ENCODE measurements at places on chromosomes 2 and 18.
A peak's percentile ranks its signal among the peaks of the same experiment; 100 is the strongest.

DNA sequence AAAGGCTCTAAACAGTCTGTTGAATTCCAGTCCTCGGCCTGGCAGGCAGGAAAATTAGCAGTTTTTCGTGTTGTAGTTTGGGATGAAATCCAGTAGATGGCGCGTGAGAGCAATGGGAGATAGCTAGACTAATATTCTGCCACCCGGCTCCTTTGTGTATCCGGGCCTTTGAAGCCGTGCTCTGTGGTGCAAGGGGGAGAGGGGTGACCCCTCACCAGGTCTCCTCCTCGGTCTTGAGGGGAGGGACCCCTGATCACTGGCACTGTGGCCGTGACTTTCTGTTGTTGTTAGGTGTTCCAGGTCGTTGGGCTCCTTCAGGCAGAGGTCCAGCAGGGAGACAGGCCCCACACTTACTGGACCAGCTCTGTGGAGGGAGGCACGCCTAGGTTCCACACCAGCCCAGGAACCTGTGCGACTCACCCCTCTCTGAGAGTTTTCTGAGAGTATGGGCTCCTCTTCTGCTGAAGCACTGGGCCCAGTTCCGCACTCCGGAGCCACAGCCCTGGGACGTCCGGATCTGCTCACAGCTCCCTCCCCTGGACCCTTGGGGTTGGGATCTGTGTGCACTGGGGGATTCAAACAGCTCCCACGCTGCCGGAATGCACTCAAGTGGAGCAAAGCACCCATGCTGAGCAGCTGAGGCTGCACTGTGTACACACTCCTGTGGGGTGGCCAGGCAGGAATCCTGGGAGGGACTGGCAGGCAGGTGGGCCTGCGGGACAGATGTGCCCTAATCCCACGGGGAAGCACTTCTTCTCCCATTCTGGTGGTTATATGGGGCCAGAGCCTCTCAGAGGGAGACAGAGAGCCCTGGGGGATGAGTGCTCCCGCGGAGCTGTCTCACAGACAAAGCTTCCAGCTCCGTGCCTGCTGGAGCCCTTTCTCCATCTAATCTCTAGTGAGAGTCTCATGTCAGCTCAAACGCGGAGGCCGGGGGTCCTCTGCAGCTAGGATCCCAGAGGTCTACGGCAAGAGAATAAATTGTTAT, 8.8 kb downstream of the GKN2 start:
- DNase-seq: peak; percentile 89

- peak; percentile 9 for DNase-seq
Observed at GRCh38 chr2:199704358-199705238, 146.4 kb downstream of the FTCDNL1 start.

GRCh38 chr2:237616734-237617586, 10.4 kb upstream of the LRRFIP1 start:
- DNase-seq: no peak

- DNase-seq: no peak
Observed at GRCh38 chr18:64132871-64133270, 16.0 kb downstream of the LINC00305 start.

DNA sequence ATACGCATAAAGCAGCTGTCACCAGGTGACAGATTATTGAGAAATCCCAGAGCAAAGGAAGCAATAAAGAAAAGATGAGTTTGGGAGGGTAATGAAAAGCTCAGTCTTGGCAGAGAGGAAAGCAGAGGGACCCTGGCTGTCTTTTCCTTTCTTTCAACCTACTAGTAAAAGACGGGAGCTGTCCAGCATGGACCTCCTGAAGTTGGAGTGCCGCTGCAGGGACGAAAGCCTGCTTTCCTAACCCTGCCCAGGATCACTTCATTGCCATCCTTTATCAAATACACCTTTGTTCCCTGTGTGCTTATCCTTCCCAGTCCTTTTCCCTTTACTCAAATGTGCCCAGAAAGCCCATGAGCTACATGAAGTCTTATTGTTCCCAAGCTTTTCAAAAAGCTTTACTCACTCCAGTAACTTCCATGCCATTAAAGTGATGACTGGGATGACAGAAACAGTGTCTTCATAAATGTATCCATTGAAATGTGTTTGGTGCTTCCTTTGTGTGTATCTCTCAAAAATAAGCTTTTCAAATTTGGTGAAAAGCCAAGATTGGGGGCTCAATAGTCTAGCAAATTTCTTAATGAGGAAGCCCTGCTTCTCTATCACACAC, 3.7 kb upstream of the SPR start:
- peak; percentile 83 for DNase-seq

GRCh38 chr2:96486696-96487095, 18.5 kb downstream of the NEURL3 start:
- DNase-seq: no peak
